Stimulated activated CD4-positive, alpha-beta T cell treated with anti-CD3 and anti-CD28 coated beads, Interleukin-1b, Interleukin-23, amount 100 ng/mL, for 48 hours (primary cell): ENCODE measurements at places on chromosomes 6 and 20.

- DNase-seq: no peak
These were observed 3.1 kb upstream of the UBE2J1 start for GRCh38 chr6:89355511-89356194.

GRCh38 chr6:56144538-56145324 lies 102.6 kb downstream of the COL21A1 start:
- DNase-seq: no peak

DNA sequence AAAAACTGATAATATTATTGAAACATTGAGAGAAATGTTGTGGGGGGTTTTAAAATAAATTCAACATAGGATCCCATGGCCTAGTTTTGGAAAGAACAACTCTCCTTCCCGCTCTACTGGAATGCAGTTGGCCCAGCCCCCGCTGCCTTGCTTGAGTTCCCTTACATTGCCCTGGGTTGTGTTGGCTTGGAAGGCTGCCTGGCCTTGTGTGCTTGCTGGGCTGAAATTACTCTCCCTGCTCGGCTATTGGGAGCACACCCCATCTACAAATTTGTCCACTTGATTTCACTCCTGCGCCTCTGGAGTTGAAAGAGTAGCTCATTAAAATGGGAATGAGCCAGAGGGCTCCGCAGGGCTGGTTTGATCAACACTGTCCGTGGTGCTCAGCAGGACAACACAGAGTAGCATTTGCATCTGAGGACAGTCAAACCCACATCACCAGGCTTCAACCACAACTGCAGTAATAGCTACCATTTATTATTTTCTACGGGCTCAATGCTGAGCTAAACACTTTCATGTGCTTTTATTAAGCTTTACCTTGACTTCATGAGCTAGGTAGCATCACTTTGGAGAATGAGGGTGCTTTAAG lies 35.2 kb downstream of the DOK5 start:
- DNase-seq: no peak

GRCh38 chr6:69379518-69379917 lies 417.3 kb downstream of the LMBRD1 start:
- DNase-seq: no peak

GRCh38 chr20:15045246-15045645 lies 707.8 kb upstream of the FLRT3 start:
- DNase-seq: no peak

- DNase-seq: no peak
These were observed 3.9 kb downstream of the SDC4 start for GRCh38 chr20:45344168-45344860.

GRCh38 chr6:5663259-5663658 lies 343.5 kb downstream of the NRN1 start:
- no peak for DNase-seq

GRCh38 chr20:19440660-19441527 lies 228.5 kb downstream of the SLC24A3 start:
- DNase-seq: no peak

GRCh38 chr6:111441678-111442243 lies 41.3 kb downstream of the REV3L start:
- DNase-seq: no peak

GRCh38 chr6:33167374-33168283 lies 24.6 kb downstream of the COL11A2 start:
- DNase-seq: no peak

DNA sequence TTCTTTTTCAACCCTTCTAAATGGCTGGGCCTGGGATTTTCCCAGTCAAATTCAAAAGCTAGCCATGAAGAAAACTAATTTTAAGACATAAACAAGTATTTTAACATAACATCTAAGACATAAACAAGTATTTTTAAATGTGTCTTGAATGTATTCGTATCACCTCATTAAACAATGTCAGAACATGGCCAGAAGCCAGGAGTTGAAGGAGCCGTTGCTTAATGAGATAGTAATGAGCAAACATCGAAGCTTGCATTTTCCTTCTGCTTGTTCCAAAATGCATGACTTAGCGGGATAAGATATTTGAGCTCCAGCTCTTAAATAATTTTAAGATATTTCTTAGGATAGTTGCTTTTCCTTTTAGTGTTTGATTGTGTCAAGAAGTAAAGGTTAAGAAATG lies 4.2 kb upstream of the RNF182 start:
- no peak for DNase-seq

GRCh38 chr6:118080547-118080946 lies 173.5 kb downstream of the SLC35F1 start:
- DNase-seq: no peak

DNA sequence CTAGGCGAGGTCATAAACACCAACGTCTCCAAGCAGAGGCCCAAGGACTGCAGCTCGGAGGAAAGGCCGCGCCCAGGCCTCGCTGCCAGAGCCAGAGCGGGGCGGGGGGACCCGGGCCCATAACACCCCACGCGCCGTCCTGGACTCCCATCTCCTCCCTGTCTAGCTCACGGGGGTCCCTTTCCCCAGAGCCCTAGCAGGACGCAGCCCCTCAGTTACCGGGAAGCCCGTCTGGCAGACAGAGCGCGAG lies 44.9 kb downstream of the MDFI start:
- no peak for DNase-seq

GRCh38 chr20:10412591-10413408 lies 21.2 kb downstream of the MKKS start:
- no peak for DNase-seq

DNA sequence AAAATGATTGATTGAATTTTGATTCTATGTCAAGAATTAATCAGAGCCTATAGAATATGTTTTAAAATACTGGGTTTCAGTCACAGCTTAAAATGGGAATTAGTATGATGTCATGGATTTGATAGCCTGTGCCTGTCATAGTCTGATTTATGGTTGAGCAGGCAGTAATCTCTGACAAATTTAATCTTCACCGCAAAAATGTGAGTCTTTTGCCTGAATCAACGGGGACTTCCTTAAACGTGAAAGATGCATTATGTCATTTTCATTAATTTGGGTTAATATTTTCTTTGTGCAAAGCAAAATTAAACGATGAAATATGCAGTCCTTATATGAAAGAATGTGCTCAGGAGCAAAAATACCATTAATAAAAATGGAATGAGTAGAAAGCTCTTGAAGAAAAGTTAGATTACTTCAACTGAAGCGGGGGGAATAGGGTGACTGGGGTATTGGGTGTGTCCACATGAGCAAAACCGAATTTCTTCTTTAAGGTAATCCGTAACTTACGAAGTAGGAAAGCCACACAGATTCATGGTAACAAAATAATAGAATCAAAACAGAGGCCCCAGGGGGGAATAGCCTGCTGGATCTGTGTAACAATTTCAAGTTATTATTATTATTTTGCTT lies 339.6 kb upstream of the NOX3 start:
- DNase-seq: no peak
